ENCODE measurements at places on chromosomes 13 and 19.

- no peak for DNase-seq
Measured at GRCh38 chr13:23763318-23763717, 125.9 kb downstream of the MIPEP start.

GRCh38 chr19:40752257-40752781, 1.3 kb downstream of the SNRPA start:
- no peak for DNase-seq

DNA sequence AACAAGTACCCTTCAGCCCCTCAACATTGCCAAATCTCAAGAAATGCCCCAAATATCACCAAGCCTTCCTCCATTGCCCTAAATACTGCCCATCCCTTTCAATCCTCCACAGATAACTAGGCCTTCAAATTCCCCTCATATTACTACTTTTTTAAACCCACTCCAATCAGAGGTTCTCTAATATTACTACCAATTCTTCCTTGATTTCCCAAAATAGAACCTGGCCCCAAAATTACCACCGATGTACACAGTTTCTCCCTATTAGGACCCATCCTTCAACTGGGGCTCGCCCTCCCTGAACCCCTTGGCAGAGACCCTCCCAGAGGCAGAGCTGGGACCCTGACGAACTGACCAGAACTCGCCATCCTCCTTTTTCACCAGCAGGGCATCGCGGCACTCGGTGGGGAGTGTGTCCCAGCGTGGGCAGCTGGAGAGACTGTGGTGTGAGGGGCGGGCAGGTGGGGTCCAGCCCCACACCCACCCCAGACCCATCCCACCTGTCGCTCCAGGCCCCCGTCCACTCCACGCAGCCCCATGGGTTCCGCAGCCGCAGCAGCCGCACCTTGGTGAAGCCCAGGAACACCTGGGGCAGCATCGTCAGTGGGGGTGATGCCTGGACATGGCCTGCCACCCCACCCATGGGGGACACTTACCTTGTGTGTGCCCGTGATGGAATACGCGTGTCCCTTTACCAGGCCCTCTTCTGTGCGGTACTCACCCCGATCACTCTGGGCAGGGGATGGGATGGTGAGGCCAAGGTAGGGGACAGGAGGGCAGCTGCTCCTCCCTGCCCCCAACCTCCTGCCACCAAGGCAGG, 6.1 kb downstream of the CAPN12 start:
- DNase-seq: no peak

DNA sequence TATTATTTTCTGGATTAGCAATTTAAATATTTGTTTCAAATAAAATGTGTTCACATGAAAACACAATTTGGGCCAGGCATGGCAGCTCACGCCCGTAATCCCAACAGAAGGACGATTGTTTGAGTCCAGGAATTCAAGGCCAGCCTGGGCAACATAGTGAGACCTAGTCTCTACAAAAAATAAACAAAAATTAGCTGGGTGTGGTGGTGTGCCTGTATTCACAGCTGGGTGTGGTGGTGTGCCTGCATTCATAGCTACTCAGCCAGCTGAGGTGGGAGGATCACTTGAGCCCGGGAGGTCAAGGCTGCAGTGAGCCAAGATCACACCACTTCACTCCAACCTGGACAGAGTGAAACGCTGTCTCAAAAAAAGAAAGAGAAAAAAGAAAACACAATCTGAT, 46.4 kb downstream of the KPNA3 start:
- DNase-seq: peak; percentile 85

GRCh38 chr19:41415154-41415571, 12.0 kb downstream of the B3GNT8 start:
- no peak for DNase-seq

GRCh38 chr13:97252735-97253134, 30.6 kb downstream of the MBNL2 start:
- DNase-seq: no peak

- no peak for DNase-seq
Measured at GRCh38 chr19:16283210-16284061, 41.2 kb upstream of the KLF2 start.

- DNase-seq: no peak
Measured at GRCh38 chr19:45773384-45773783, 4.3 kb upstream of the SIX5 start.

GRCh38 chr19:50921426-50922316, 10.5 kb upstream of the KLK4 start:
- DNase-seq: no peak

- DNase-seq: no peak
Measured at GRCh38 chr19:42293948-42294347, 8.0 kb upstream of the PRR19 start.

DNA sequence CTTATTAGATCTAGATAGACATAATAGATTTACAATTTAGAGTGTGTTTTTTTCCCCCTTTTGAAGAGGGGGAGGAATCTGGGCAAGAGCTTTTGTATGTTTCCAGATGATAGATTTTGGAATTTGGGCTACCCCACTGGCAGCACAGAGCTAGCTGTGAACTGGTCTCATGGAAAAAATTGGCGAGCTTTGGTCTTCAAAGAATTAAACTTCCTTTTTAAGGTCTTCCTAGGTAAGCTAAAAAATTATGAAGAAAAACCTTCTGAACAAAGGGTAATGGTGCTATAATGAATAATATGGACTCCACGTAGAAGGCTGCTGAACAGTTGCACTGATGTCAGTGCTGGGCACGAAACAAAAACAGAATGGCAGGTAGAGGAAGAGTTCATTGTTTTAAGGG, 109.3 kb downstream of the ZIC5 start:
- DNase-seq: no peak

DNA sequence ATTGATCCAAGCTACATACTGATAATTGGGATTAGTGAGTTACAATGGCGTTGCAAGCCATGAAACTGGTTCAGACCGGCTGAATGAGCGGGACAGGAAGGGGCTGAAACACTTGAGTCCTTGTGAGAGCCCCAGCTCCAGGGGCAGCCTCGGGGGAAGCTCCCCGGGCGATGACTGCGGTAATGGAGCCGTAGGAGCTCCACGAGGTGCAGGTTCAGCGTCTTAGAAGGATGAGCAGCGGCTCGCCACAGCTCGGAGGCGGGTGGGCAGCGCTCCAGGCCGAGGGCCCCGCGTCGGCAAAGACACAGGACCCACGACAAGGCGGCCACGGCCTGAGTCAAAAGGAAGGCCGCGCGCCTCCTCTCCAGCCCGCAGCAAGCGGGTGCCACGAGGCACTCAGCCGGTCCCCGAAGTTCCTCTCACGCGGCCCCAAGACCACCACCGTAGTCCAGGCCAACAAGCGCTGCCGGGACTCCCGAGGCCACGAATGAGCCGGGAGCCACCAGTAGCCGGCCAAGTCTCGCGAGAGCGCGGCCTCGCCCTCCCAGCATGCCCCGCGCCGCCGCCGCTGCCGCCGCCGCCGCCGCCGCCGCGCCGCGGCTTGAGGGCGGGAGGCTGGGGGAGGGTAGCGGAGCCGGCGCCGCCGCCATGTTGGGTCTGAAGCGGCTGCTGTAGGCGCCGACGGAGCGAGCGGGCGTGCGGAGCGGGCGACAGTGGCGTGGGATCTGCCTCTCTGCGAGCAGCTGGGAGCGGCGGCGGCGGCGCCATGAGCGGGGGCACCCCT, at the start of gene LSM14A:
Gene LSM14A (plus strand): TSS at position 628 of the 784 bp plus-strand sequence. CDS start 139 bp downstream, at position 767.
- peak; percentile 77 for DNase-seq

- DNase-seq: no peak
Measured at GRCh38 chr13:21164631-21165030, 11.7 kb downstream of the SKA3 start.

DNA sequence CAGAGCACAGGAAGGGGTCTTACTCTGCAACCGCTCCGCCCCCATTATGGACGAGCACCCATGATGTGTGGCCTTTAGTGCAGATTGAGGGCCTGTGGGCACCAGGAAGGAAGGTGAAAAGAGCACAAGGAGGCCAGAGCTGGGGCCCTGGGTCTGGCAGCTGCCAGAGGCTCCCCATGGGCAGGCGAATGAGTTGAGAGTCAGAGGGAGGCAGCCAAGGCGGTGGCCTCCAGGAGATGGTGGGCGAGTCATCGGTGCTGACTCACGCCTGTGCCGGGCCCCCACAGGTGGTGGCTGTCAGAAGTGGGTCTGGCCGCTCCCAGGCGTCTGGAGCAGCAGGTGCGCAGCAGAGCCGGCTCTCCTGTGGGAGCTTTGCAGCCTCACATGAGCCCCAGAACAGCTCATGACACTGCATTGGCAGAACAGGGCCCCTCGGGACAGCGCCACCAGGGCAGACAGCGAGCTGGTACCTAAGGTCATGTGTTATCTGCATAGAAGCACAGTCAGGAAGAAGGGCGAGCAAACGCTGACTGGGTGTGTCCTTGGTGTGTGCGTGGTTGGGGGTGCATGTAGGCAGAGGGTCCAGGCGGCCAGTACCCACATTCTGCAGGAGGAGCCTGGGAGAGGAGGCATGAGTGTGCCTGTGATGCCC, 68.8 kb downstream of the CHST8 start:
- DNase-seq: no peak

- DNase-seq: no peak
Measured at GRCh38 chr13:103525530-103525929, 459.3 kb upstream of the SLC10A2 start.

DNA sequence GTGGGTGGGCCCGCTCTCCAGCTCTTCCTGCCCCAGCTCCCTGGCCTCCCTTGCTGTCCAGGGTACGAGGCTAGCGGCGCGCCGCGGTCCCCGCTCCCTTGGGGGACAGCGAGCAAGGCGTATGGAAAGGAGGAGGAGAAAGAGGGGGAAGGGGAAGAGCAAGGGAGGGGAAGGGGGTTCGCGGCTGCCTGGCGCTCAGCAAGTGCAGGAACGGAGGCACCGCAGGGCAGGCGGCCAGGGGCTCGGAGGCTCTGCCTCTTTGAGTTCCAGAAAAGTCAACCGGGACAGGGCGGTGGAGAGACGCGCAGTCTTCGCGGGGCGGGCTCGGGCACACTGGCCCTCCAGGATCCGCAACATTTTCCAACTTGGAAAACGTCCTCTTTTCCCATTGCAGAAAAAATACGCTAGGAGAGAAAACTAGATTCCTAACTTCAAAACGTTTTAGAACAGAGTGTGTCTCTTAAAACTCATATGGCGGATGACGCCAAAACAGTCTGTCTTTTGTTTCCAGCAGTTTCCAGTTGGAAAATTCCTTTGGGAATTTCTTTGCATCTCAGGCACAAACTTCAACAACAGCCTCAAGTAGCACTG, 23.1 kb upstream of the TNFRSF19 start:
- no peak for DNase-seq

- no peak for DNase-seq
Measured at GRCh38 chr19:30324982-30325381, 47.2 kb upstream of the ZNF536 start.

DNA sequence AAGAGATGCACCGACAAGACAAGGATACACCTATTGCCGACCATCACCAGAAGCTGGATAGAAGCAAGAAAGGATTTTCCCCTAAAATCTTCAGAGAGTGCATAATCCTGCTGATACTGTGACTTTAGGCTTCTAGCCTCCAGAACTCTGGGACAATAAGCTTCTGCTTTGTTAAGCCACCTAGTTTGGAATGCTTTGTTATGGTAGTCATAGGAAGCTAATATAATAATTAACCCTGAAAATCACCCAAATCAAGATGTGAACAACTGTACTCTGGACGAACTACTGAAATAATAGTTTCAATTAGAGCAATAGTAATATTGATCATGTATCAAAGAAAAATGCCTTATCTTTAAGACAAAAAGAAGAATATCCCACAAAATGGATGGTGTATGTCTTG, 524.6 kb downstream of the EFNB2 start:
- DNase-seq: no peak

- DNase-seq: no peak
Measured at GRCh38 chr19:55373993-55374757, 2.5 kb upstream of the TMEM190 start.

GRCh38 chr19:41530761-41531301, 45.1 kb upstream of the CEACAM21 start:
- DNase-seq: no peak

GRCh38 chr13:23119131-23119530, 61.6 kb upstream of the SGCG start:
- no peak for DNase-seq

DNA sequence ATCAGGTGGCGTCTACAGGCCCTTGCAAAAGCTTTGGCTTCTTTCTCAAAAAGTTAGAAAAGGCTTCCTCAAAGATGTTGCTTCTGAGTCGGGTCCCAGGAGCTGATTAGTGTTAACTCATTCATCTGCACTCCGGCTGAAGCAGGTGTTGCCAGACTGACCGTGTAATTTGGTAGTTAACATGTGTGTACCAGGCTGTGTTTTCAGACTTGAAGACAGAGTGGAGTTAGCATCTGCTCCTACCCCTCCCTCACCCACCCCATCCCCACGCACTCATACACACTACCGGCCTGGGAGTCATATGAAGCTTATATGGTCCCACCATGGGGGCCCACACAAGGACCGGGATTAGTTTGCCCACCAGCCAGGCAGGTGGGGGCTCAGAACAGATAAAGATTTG, 111.5 kb downstream of the DNAJC15 start:
- DNase-seq: no peak

DNA sequence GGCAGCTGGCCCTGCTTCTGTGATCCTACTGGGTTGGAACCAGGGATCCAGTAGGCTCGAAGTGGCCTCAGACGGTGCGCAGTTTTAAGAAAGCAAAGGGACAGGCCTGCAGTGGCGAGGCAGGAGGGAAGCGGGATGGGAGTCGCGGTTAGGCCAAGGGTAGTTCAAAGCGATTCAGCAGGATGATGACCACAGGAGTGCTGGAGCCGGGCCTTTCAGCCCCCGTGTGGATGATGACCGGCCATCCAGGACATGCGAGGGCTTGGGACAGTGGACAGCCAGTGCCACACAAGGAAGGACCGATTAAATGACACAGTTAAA, 854 bp downstream of the RNASEH2B start:
- DNase-seq: peak; percentile 29

DNA sequence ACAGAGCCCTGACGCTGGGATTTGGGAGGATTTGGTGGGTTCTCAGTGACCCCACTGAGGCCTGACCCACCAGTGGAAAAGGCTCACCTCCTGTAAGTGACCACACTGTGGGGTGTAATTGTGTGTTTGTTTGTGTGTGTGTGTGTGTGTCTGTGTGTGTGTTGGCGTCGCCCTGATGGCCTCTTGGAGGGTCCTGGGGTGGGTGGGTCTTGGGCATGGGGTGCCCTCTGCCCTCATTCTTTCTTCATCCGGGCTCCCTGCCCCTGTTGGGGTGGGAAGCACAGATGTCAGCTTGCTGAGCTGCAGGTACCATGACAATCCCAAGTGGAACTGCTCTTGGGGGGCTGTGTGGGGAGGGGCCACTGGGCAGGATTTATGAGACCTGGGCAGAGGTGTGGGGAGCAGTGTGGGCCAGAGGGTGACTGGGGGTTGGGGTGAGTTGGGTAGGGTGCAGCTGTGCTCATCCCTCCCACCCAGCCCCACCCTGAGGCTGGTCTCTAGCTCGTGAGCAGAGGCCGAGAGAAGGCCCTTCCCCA, 22.8 kb downstream of the WTIP start:
- DNase-seq: no peak

- DNase-seq: no peak
Measured at GRCh38 chr13:89923736-89924135, 1423.8 kb upstream of the MIR17HG start.

GRCh38 chr13:76454991-76455390, 431.2 kb downstream of the KCTD12 start:
- DNase-seq: no peak

GRCh38 chr19:19672816-19673215, 4.2 kb downstream of the ZNF101 start:
- no peak for DNase-seq
